Umbilical cord (tissue), 2 donors: ENCODE measurements at places on chromosomes 13 and 19. TPM values are rescaled to one million over a fixed set of nuclear protein-coding genes. Genes with fewer than 3 reads are reported as not detected.

- no peak for DNase-seq
Observed at GRCh38 chr19:50837300-50837699, 3.9 kb upstream of the KLK15 start.

- DNase-seq, result peak; percentile 3
Observed at GRCh38 chr19:33124207-33125098, 7.5 kb upstream of the WDR88 start.

GRCh38 chr13:35481777-35482176 lies 5.3 kb upstream of the MAB21L1 start:
- no peak for DNase-seq

DNA sequence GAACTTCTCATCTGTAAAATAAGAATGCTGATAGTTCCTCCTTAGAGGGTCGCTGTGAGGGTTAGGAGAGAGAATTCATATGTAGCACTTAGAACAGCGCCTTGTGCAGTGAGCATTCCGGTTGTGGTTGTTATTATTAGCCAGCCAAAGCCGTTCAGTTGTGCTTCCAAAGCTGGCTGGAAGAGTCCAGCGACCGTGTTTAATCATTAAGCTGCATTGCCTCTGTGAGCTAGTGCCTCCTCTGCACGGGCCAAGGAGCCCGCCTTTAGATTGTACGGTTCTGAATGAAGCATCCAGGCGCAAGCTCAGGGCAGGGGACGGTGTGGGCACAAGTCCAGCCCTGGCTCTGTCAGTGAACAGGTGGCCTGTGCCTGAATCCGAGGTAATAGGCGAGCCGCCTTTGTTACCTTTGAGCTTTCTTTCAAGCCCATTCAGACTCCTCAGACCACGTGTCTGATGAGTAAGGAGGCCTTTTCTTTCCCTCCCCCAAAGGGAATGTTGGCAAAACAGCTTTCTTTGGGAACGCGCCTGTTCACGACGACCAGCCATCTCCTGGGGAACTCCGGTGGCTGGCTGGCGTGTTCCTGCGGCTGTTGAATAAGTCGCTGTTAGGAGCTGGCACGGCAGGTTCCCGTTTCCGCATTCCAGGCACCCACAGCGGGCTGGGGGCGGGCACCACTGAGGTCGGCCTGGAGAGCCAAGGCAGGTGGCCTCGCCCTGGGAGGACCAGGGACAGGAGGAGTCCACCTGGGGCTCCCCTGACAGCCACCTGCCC lies 25.1 kb downstream of the SIPA1L3 start:
- DNase-seq, result peak; percentile 44

- DNase-seq, result no peak
Observed at GRCh38 chr19:21608571-21608970, 103.2 kb downstream of the ZNF429 start.

DNA sequence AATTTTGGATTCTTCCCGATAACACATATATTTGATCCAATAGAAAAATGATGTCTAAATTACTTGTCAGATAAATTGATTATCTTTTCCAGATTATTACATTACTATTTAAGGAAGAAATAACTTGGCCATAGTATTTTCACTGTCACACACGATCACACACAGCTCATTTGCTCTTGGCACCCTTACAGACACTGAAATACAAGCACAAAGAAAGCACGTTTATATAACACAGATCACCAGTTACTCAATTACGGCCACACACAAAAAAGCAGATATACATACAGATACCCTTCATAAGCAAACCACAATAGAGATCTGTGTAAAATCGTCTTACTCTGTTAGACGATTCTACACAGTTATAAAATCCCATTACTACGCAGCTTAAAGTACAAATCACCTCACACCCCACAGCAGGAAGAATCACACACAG lies 716 bp upstream of the ZNF420 start:
- no peak for DNase-seq

GRCh38 chr13:97798171-97798821 lies 155.2 kb upstream of the IPO5 start:
- DNase-seq, result no peak

- no peak for DNase-seq
Observed at GRCh38 chr13:100544866-100545683, 43.5 kb downstream of the GGACT start.

- no peak for DNase-seq
Observed at GRCh38 chr13:27130979-27131623, 40.5 kb downstream of the USP12 start.

DNA sequence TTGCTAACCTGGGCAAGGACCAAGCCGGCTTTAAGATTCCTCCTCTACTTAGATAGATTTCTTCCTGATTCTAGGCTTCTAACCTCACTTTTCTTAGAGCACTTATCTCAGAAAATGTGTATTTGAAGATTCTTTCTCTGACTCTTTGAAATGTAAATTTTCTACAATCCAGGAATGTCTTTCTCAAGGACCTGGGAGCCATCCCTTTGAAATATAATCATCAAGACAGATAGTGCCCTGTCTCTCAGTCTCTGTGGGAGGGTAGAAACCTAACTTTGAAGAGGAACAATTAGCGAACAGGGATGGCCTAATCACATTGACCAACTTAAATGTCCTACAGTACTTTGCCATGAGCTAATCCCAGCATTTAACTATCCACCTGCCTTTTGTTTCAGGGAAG lies 1646.0 kb downstream of the PCDH9 start:
- no peak for DNase-seq

GRCh38 chr13:29196409-29197074 lies 376.4 kb downstream of the MTUS2 start:
- DNase-seq, result no peak

DNA sequence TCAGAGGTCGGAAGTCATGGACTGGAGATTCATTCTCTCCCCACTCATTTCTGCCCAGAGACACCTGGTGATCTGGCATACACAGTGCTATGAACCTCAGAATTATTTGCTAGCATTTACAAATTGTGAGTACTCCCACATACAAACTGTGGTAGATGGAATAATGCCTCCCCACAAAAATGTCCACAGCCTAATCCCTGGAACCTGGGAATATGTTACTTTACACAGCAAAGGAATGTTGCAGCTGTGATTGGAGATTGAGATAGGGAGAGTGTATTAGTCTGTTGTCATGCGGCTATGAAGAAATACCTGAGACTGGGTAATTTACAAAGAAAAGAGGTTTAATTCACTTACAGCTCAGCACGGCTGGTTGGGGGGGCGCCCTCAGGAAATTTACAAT lies 3.1 kb upstream of the UQCRFS1 start:
- DNase-seq, result no peak

DNA sequence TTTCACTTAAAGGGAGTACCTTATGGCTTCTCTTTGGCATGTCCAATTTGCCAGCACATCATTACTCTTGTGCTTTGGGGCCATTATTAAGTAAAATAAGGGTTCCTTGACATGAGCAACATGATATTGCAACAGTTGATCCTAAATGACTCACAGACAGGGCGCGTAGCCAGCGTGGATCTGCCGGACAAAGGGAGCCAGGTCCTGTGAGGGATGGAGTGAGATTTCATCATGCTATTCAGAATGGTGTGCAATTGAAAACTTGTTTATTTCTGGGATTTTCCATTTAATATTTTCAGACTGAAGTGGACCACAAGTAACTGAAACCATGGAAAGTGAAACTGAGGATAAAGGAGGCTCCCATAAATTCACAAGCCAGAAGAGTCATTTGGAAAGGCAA lies 48.6 kb upstream of the WASF3 start:
- DNase-seq, result no peak

DNA sequence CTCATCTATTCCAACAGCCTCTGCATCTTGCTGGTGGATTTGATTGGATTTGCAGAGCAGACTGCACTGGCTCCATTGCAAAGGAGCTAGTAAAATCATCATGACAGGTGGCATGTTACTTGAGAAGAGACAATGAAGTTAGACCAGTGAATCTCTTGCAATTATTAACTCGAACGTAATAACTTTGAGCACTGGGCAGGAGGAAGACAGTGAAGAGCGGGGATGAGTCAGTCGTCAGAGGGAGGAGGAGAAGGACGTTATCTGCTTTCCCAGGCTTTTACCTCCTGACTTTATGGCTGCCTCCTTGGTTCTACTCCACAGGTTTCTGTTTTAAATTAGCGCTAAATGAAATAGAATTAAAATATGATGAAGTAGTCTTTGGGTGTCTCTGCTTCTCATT lies 257.8 kb upstream of the IPO5 start:
- DNase-seq, result no peak

DNA sequence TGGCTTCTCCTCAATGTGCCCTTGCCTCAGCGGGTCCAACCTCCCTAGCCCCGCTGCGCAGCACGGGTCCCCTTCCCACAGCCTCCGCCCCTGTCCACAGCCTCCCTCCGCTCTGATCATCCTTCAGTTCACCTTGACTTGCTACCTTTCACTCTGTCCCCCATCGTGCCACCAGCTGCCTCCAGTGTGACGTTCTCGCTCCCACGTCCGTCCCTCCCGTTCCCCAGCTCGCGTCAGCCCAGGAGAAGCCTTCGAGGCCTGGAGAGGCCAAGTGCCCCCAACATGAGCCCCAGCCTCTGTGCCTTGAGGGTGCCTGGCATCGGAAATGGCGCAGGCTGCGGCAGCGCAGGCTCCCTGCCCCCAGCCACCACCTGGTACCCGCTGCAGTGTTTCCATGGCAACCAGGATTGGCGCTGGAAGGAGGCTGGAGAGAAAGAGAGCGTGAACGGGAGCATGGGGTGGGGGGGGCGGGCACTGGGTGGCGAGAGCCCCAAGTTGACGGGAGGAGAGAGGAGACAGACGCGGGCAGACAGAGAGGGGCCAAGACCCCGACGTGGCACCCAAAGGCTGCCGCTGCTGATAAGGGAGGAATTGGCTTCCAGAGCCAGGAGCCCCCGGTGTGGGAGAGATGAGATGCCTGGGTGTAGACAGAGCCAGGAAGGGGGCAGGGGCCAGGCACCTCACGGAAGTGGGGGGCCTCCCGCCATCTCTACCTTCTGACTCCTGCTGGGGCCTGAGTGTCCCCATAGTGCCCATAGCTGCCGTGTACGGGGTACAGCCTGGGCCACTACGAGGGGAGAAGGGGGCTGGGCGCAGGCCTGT lies 844 bp upstream of the ASPDH start:
- no peak for DNase-seq

DNA sequence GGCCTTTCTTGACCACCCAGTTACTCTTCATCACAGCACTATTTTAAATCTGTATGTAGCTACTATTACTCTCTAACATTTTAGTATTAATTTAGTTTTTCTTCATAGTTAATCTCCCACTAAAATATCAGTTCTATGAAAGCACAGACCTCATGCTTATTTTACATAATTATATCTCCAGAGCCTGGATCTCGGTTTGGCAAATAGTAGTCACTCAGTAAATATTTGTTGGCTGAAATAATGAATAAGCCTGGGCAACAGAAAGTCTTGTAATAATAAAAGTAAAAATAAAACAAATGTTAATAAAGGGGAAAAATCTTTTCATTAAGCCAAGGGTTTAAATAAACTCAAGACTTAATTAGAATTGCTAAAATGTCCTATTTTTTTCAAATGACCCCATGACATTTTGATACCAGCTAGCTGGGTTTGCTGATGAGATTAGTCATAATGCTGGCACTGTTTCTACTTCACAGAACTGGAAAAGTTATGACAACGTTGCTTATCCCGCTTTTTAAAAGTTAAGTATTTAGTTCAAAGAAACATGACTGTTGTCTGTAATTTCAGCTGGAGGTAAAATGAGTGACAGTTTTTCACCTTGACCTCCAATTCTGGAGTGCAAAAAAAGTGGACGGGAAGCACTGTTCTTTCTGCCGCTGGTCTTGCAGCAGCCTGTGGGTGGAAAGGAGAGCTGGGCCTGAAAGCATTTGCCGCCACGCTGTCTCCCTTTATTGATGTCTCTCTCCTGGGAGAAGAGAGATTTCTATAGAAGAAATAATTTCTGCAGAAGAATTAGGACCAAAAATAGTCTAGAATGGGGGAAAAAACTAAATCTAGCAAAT lies 85.2 kb upstream of the SPATA13 start:
- peak; percentile 19 for DNase-seq

GRCh38 chr19:35310811-35311465 lies 18.0 kb upstream of the CD22 start:
- no peak for DNase-seq

- peak; percentile 39 for DNase-seq
Observed at GRCh38 chr13:104008541-104009435, 942.6 kb upstream of the SLC10A2 start.

- DNase-seq, result peak; percentile 38
Observed at GRCh38 chr13:106527826-106528225, 7.6 kb downstream of the EFNB2 start.

DNA sequence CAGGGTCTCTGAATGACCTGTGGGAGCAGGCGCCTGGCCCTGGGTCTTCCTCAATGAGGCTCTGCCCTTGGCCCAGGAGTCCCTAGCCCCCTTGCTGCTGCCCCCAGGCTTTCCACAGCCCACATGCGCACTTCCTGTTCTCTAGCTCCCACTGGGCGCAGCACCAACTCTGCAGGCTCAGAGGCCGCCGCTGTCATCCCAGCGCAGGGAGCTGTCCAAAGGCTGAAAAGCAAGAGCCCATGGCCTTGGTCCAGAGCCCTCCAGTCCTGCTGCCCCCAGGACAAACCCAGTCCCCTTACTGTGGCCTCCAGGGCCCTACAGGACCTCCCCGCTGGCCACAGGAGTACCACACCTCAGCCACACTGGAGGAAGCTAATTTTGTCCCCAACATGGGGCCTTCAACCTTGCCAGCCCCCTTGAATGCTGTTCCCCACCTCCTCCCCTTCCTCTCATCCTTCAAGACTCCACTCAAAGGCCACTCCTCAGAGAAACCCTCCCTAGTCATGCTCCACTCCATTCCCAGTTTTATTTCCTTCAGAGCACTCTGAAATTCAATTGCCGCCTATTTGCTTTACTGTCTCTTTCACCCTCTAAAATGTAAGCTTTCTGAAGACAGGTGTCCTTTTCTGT lies 8.0 kb upstream of the POU2F2 start:
- peak; percentile 78 for DNase-seq

- DNase-seq, result no peak
Observed at GRCh38 chr13:101262306-101262705, 154.0 kb downstream of the NALCN start.

GRCh38 chr13:30915691-30916541 lies 9.8 kb downstream of the MEDAG start:
- DNase-seq, result no peak

DNA sequence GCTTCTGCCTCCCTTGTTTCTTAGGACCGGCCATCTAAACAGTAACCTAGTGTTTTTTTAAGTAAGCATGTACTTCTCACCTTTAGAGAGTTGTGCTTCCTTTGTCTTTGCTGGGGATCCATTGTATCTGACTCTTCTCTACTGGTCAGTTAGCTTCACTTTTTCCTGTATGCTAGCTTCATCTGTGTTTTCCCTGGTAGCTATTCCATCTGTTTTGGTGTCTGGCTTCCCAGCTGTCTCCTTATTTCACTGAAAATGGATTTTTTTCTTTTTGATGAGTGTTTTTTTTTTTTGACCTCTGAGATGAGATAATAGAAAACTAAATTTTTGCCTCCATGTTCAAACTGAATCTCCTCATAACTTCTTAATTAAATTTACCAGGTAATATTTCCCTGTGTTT lies 637.0 kb upstream of the SLC10A2 start:
- no peak for DNase-seq

GRCh38 chr19:18456279-18456678 lies 18.3 kb upstream of the ISYNA1 start:
- DNase-seq, result no peak

XRCC1 gene
- total RNA-seq, result 6.0 TPM

FGF22 gene
- 0.24 TPM for total RNA-seq

SYCN gene
- total RNA-seq, result not detected

ZNF296 gene
- total RNA-seq, result not detected

B3GNT8 gene
- total RNA-seq, result not detected

FXYD7 gene
- 1.2 TPM for total RNA-seq

SLC7A9 gene
- total RNA-seq, result not detected

ZNF534 gene
- 6.5 TPM for total RNA-seq

ZNF610 gene
- total RNA-seq, result 9.9 TPM

ZNF345 gene
- 37.1 TPM for total RNA-seq
